T1000 (cell line): ENCODE measurements at places on chromosomes 2 and 18.

- DNase-seq, result no peak
These were observed 85.6 kb downstream of the CD8B2 start for GRCh38 chr2:106572541-106573450.

DNA sequence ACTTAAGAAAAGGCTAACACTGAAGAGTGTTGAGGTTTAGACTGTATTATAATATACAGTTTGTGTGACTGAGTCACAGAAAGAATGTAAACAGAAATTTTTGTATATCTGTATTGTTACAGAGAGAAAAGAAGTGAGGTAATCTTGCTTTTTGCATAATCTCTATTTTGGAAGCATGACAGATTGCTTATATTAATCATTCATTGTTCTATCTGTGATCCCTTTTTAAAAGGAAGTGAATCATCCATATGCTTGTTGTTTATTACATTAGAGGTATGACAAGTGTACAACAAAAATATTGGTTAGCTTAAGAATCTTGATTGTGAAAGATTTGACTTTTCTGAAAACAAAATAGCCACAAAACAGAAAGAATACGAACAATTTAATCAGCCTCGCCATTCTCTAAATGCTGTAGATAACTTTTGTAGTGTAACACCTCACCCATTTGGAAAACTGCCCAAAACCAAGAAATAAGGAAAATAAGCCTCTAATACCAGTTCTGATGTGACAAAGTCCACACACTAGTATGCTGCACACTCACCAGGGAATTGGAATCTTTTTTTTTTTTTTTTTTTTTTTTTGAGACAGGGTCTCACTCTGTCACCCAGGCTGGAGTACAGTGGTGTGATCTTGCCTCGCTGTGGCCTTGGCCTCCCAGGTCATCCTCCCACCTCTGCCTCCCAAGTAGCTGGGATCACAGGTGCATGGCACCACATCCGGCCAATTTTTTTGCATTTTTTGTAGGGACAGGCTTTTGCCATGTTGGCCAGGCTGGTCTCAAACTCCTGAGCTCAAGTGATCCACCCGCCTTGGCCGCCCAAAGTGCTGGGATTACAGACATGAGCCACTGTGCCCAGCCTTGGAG is 91.5 kb upstream of the LPIN2 start:
- DNase-seq, result no peak

- DNase-seq, result no peak
These were observed 18.3 kb upstream of the ACVR2A start for GRCh38 chr2:147826278-147827087.

DNA sequence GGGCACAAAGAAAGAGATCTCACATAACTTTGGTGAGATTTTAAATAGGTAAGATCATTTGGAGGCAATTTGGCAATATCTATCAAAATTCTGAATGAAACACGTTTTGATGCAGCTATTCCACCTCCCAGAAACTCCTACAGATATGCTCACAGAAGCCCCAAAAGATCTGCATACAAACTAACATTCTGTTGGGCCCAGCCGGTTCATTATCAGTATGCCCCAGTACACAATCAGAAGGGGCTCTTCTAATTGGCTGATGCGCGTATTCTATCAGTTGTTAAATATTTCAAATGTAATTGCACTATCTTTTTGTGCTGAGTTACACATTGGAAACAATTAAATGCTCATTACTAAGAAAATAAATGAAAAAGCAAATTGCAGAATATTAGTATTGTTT is 7.1 kb upstream of the TGIF1 start:
- no peak for DNase-seq

DNA sequence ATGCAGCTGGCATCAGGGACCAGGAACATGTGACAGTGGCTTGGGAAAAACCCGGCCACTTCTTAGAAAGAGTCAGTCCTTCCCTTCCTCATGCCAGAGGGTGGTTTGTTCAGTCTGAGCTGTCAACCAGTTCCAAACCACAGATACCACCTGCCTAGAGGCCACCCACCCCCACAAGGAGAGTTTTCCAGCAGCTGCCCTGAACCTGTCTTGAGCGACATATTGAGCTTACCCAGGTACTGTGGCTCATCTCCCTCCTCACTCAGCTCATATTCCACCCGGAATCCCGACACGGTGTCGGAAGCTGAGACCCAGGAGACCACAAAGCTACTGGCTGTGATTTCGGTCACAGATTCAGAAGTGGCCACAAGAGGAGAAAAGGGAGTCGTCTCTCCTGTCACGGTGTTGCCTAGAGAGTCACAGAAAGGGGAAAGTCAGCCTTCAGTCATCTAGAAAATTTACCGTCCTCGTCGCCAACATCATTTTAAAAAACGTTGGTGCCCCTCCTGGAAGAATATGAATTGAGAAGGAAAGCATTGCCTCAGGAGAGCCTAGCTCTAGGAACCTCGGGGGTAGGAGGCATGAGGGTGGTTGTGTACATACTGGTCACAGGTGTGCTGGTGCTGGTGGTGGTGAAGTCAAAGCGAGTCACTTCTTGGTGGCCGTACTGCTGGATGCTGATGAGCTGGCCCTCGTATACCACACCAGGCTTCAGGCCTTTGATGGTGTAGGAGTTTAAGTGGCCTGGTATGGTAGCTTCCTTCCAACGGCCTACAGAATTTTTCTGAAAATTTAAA is 26.3 kb downstream of the FN1 start:
- no peak for DNase-seq

DNA sequence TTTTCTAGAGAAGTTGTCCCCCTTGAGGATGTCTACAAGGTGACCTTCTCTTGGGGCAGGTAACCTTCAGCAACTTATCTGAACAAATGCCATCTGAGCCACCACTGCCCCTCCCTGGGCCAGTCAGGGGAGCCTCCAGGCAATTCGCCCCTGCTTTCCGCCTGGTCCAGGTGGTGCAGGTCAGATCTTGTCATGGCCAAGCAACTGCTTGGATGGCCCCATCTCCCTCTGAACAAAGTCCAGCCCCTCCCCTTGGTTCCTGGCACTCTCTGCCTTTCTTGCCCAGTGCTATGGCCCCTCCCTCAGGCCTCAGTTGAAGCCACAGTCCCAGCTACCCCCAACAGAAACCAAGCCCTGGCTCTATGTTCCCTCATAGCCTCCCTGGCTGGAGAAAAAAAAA is 138.7 kb downstream of the ALPK2 start:
- DNase-seq, result no peak

DNA sequence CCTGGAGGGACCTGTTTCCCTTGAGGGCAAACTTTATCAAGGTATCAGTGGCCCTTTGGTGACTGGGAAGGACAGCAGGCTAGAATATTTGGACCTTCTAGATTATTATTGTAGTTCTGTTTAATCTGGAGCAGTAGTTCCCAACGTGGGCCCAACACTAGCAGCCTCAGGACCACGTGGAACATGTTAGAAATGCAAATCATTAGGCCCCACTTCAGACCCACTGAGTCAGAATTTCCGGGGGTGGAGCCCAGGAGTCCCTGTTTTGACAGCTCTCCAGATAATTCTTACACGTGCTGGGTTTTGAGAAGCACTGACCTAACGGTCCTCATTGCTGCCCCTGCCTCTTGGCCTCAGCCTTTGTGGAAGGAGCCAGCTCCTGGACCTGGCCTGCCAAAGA is 25.5 kb upstream of the DYNC2LI1 start:
- no peak for DNase-seq

DNA sequence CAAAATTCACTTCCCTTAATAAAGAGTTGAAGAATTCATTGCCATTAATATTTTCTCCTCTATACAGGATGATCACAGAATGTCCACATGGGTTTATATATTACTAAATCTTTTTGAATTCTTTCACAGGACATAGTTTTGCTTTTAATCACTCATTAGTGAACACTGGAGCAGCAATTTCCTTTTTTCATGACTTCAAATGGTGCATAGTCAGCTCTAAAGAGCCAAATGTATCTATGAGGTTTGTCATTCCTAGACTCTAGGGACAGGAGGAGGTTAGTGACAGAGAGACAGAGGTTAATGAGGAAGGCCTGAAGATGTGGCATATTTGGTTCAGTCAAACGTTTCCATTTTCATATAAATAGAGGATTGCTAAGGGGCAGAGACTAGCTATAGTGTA is 111.8 kb downstream of the FSHR start:
- DNase-seq, result no peak

- no peak for DNase-seq
These were observed 38.4 kb downstream of the TCF4 start for GRCh38 chr18:55549474-55550104.

DNA sequence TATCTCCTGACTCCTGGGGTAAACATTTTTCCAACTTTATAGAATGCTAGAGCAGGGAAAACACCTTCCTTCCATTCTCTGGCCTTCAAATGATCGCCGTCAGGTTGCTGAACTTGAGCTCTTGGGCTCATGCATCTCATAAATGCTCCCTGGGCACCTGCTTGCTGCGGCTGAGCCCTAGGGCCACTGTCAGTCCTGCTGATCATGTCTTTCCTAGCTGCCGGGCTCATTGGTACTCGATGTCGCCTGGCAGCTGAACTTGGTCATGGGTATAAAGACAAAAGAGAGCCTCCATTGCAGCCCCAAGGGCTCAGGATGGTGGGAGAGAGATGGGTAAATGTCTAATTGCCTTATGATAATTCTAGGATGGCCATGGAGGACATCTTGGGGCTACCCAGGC is 80.6 kb downstream of the HS1BP3 start:
- no peak for DNase-seq
